ENCODE measurements at places on chromosomes 7 and 10. TPM values are rescaled to one million over a fixed set of nuclear protein-coding genes. Genes with fewer than 3 reads are reported as not detected.

GRCh38 chr7:23235813-23236221, 10.8 kb upstream of the GPNMB start:
- no peak for DNase-seq

DNA sequence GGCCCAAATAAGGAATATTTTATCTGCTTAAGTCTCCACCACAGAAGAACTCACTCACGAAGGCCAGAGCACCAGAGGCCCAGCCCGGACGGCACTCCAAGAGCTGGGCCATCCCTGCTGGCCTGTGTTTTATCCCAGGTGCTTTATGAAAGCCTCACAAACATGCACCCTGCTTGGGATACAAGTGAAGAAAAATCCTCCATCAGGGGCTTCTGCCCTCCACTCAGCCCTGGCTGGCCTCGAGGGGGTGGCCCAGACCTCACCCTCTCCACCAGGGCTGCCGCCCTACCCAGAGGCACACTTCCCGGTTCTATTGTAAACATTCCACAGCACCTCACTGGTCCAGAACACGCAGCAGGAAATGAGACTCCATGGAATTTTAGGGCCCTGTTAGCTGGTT, 19.8 kb upstream of the DNAAF5 start:
- DNase-seq, result no peak

DNA sequence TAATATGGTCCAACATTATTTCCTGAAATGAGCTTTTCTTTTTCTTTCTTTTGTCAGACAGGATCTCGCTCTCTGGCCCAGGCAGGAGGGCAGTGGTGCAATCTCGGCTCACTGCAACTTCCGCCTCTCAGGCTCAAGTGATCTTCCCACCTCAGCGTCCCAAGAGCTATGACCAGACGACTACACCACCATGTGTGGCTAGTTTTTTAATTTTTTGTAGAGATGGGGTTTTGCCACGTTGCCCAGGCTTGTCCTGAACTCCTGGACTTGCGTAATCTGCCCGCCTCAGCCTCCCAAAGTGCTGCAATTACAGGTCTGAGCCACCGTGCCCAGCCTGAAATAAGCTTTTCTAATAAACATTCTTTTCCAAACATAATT, 48.6 kb downstream of the CUL2 start:
- no peak for DNase-seq

GRCh38 chr10:79925614-79926013, 23.3 kb downstream of the SFTPD start:
- no peak for DNase-seq

DNA sequence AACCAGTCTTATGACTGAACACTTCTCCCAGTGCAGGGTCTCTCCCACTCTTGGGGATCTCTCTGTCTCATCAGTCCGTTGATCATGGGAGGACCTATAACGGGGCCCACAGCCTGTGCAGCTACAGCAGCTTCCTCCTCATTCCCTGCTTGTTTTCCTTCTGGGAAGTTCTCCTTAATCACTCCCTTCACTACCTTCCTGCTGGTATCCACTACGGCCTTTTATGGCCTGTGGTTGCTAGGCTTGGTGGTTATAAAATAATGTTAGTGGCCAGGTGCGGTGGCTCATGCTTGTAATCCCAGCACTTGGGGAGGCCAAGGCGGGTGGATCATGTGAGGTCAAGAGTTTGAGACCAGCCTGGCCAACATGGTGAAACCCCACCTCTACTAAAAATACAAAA, 3.5 kb upstream of the ZNF282 start:
- DNase-seq, result no peak

DNA sequence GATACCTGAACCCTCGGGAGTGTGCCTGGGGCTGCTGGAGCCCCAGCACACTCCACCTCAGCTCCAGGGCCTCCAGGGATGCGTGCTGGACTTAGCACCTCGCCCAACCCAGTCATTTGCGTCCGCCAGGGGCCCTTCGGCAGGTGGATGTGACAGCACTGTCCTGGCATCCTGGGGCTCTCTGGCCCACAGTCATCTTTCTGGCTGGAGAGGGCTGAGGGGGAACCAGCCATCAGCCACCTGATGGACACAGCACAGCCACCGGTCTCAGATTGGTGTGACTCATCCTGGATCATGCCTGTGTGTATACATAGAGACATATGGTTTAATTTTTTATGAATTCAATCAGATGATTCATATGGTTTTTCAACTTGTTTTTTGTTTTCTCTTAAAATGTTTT, 11.1 kb downstream of the ZNF775 start:
- DNase-seq, result no peak

- DNase-seq, result peak; percentile 66
Measured at GRCh38 chr7:55572378-55573233, at the start of gene VOPP1. VOPP1 (minus strand) TSS chr7:55572502; CDS start chr7:55572324, 178 bp downstream.

DNA sequence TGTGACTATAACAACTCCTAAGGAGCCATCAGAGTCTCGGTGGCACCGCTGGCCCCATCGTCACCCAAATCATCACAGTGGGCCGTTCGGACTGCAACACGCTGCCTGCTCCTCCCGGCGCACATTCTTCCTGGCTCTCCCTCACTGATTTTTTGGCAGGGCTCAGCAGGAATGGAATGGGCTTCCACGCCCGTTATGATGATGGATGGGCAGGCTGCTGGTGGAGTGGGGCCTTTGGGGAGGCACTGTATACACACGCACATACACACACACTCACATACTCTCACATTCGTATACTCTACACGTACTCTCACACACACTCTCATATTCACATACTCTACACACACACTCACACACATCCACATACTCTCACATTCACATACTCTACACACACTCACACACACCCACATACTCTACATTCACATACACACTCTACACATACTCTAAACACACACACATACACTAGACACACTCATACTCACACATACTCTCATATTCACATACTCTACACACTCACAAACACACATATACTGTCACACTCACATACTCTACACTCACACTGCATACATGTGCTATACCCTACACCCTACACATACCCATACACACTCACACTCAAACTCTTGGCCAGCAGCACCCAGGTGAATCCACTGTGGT, 99.8 kb downstream of the KCNMA1 start:
- no peak for DNase-seq

GRCh38 chr7:76371396-76371795, 12.6 kb upstream of the YWHAG start:
- DNase-seq, result no peak

GRCh38 chr10:124180044-124180745, 86.8 kb upstream of the CHST15 start:
- DNase-seq, result no peak

- DNase-seq, result no peak
Measured at GRCh38 chr7:86773309-86773708, 129.6 kb downstream of the GRM3 start.

DNA sequence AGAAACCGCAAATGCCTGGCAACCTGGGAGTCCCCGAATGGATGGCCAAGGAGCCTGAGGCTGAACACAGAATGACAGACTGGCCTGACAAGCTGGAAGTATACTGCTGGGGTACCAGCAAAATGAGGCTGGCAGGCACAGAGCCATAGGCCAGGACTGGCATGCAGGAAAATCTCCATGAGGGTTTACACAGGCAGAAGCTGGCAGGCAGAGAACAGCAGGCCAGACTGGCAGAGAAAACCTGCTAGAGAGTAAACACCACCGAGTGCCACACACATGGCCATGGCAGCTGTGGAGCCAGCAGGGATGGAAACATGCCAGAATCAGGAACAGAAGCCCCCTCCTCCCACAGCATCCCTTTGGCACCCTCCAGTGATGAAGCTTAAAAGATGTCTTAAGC, 63.4 kb downstream of the CRPPA start:
- no peak for DNase-seq

- DNase-seq, result no peak
Measured at GRCh38 chr10:50851884-50852671, 33.3 kb downstream of the A1CF start.

DNA sequence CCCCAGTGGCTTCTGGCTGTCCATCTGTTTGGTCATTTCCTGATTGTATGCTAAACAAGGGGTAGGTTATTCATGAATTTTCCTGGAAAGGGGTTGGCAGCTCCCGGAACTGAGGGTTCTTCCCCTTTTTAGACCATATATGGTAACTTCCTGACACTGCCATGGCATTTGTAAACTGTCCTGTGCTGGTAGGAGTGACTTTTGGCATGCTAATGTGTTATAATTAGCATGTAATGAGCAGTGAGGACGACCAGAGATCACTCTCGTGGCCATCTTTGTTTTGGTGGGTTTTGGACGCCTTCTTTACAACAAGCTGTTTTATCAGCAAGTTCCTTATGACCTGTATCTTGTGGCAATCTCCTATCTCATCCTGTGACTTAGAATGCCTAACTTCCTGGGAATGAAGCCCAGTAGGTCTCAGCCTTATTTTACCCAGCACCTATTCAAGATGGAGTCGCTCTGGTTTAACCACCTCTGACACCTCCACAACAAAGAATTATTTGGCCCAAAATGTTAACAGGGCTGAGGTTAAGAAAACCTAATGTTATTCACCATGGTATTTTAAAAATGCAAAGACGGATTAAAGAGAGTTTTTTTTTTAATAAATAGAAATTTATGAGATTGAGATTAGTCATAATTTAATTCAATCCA, 2.4 kb upstream of the PTN start:
- DNase-seq, result no peak

DNA sequence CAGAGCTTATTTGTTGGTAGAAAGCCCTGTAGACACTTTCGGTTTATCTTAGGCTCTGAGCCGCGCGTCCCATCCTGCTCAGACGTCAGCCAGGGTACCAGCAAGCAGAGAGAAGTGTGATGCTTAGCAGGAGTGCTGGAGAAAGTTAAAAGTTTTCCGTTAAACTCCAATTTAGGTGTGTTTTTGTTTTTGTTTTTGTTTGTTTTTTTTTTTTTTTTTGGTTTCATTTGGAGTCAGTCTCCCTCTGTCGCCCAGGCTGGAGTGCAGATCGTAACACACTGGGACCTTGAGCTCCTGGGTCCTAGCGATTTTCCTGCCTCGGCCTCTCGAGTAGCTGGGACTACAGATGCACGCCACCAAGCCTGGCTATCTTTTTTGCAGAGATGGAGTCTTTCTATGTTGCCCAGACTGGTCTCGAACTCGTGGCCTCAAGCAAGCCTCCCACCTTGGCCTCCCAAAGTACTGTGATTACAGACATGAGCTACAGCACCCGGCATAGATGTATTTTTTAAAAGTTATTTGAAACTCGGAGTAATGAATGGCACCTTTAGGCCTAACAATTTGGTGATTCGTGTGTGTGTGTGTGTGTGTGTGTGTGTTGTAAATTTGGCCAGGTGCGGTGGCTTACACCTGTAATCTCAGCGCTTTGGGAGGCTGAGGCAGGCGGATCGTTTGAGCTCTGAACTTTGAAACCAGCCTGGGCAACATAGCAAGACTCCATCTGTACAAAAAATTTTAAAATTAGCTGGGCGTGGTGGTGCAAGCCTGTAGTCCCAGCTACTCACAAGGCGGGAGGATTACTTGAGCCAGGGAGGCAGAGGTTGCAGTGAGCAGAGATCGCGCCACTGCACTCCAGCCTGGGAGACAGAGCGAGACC, 1.3 kb upstream of the HIP1 start:
- DNase-seq, result no peak

DNA sequence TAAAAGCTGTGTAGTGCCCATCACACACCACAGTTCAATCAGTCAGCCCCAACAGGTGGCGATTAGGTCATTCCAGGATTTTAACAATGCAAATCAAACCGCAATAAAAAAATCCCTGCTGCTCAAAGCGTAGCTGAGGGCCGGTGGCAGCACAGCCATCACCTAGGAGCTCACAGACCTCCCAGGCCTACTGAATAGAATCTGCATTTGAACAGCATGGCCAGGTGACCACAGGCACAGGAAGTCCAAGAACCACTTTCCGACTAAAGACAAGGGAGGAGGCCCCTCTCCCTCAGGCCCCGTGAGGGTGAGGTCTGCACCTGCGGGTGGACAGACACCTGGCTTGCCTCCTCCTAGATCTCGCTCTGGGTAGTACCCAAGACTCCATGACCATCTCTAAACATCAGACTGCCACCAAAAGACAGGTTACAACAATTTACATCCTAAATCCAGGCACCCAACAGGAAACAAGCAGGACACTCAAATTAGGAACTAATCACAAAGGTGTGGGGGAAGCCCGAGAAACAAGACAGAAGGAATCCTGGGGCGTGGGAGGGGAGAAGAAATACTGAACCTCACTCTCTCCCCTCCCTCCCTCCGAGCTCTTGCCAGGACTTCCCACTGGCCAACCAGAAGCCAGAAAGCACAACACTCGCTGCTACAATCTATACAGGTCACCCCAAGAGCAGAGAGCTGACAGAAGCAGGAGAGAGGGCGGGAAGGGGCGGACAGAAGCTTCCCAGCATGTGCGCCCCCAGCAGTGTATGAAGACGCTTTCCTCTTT, 19.2 kb downstream of the GNA12 start:
- DNase-seq, result no peak

DNA sequence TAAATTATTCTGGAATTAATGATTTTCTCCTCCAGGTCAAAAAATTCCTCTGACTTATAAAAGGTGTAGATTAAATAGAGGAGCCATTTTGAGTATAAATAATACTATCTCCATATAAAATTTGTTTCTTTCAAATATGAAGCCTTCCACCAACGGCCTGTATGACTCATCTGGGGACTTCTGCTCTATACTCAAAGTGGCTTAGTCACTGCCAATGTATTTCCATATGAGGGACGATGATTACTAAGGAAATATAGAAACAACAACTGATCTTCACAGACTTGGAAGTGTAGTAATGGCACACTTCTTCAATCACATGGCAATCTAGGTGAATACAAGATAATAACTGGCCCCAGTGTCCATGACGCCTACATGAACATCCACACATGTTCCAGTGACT, 335.6 kb upstream of the HGF start:
- DNase-seq, result no peak

- DNase-seq, result no peak
Measured at GRCh38 chr10:131259535-131259934, 52.0 kb downstream of the TCERG1L start.

The UPF2 gene
- 36.0 TPM for polyA plus RNA-seq

The AKR1C4 gene
- polyA plus RNA-seq, result not detected

The APBB1IP gene
- polyA plus RNA-seq, result 1.7 TPM

The PON1 gene
- polyA plus RNA-seq, result 0.95 TPM

The LMOD2 gene
- polyA plus RNA-seq, result not detected

The WEE2 gene
- polyA plus RNA-seq, result 0.19 TPM

The EPO gene
- 0.18 TPM for polyA plus RNA-seq

The STOX1 gene
- 14.7 TPM for polyA plus RNA-seq

Data from left renal pelvis (tissue), 4 donors.